ENCODE measurements at places on chromosomes 1 and 21.

- DNase-seq = no peak
Observed at GRCh38 chr1:51336004-51336403, 5.6 kb upstream of the TTC39A start.

GRCh38 chr1:234478481-234479309 lies at the start of gene TARBP1:
Gene TARBP1, minus strand, starts transcription at chr1:234479179. Its CDS starts 76 bp downstream, at chr1:234479103.
- peak; percentile 89 for DNase-seq

- DNase-seq = peak; percentile 23
Observed at GRCh38 chr1:189429610-189430009, 1048.1 kb downstream of the BRINP3 start.

GRCh38 chr1:161098210-161099068 lies at the start of gene KLHDC9:
Gene KLHDC9, plus strand, starts transcription at chr1:161098361. Its CDS starts 175 bp downstream, at chr1:161098536.
- DNase-seq = no peak

DNA sequence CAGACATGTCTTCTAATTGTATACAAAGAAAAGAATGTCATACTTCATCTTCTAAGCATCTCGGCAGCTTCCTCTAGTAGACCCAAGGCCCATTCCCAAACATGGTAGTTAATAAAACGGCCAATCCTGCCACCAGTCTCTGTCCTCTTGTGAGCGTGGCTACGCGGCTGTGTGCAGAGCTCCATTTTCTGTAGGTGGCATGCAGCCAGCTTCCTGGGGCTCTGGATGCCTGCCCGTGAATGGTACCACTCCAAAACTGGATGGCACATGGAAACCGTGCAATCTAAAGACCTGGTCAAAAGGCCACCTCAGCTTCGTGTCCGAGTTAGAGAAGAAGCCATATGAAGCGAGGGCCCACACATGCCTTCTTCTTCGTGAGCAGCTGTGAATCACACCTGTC lies 110.7 kb downstream of the SIPA1L2 start:
- DNase-seq = no peak

- peak; percentile 47 for DNase-seq
Observed at GRCh38 chr1:91877574-91878208, 8.3 kb downstream of the TGFBR3 start.

DNA sequence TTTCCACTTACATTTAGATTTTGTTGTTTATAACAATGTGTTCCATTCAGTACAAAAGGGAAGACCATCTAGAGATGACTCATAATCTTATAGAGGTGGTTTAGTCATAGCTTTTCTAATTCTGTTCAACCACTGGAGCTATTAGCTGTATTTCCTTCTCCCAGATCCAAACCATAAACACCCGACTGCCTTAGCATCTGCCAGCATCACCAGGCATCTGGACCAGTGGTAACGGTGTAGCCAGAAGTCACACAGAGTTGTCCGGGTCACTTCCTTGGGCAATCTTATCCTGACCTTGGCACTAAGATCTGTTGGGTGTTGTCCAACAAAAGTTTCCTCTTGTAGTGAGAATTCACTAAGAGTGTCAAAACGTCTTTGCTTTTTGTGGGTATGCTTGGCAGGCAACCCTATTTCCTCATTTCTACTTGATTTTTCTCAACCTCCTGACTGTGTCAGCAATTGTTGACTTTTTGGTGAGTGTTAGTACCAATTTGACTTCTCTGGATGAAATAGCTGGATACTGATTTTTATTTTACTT lies 372.1 kb upstream of the B3GALT2 start:
- DNase-seq = peak; percentile 70
